Thyroid gland (tissue), 4 donors: ENCODE measurements at places on chromosomes 6 and 20. TPM values are rescaled to one million over a fixed set of nuclear protein-coding genes. Genes with fewer than 3 reads are reported as not detected.

Gene SLC32A1
- not detected for total RNA-seq

- DNase-seq: no peak
Observed at GRCh38 chr20:7031222-7031621, 263.7 kb downstream of the BMP2 start.

DNA sequence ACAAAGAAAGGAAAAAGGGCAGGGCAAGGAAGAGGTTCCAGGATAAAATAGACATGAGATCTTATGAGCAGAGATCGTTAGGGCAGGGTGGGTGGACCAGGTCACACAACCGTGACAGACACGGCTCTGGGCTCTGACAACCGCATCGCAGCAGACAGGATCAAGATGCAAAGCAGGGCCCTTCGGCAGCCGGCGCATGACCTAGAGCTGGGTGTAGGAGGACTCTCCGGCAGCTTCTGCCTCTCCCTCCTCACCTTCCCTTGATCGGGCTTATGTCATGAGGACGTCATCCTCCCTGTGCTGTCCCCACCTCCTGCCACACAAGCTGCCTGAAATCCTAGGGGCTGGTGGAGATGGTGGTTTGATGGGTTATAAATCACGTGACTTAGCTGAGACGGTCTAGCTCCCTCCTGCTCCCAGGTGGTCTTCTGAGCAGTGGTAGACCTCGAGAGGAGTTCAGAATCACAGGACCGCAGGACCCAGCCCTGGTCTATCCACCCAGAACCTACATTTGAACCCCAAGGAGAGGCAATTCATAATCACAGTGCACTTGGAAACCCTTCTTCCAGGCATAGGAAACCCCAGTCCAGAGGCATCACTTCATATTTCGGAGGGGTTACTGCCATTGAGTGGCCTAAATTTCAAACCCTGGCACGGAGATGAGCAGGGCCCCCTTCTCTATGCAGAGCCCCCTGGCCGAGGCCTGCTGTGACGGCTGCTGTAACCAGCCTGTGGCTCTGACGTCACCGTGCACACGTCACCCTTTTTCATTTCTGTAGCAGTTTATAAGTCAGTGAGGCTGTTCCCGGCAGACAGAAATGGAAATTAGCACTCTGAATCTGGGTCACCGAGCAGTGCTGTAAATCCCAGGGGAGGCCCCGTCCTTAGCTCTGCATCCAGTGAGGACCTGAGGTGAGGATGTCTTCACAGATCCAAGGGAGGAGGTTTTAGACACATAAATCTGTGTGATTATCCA is 8.7 kb upstream of the CCR6 start:
- DNase-seq: no peak

- no peak for DNase-seq
Observed at GRCh38 chr6:1231941-1232340, 80.0 kb upstream of the FOXQ1 start.

DNA sequence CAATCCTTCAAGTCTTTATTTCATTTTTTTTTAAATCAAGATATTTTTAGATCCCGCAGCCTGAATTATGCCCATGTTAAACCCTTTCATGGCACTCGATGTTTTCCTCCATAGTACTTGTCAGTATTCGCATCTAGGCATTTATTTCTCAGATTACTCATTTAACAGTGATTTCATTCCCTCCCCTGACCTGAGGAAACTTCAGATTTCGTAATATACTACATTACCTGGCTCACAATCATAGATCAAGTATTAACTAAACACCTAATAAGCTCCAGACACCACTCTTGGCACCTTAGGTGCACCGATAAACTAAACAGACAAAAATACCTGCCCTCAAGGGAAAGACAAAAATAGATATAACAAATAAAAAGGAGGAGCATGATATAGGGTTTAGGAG is 413.2 kb upstream of the GJE1 start:
- DNase-seq: no peak

GRCh38 chr6:157080986-157081391 is 242.3 kb downstream of the TMEM242 start:
- DNase-seq: no peak
